ENCODE measurements at places on chromosomes 5 and 9.

DNA sequence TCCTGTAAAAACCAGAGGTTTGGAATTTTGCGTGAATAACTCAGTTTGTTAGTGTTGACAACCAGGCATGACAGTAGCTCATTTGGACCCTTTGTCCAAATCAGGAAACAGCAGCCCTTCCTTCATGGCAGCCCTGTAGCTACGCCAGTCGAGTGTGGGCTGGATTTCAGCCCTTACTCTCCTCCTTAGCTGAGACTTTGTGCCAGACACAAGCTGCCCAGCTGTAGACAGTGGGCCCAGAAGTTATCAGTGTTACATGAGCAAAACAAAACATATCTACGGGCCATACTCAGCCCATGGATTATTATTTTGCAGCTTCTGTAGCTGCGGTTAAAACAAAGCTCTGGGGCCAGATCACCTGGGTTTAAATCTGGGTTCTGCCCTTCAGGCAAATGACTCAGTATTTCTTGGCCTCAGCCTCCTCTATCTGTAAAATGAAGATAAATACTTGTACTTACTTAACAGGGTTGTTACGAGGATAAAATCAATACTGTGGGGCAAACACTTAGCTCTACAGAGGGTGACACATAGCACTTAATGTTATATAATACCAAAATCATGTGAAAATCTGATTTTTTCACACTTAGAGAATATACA is 76.9 kb downstream of the GHR start:
- DNase-seq = no peak

DNA sequence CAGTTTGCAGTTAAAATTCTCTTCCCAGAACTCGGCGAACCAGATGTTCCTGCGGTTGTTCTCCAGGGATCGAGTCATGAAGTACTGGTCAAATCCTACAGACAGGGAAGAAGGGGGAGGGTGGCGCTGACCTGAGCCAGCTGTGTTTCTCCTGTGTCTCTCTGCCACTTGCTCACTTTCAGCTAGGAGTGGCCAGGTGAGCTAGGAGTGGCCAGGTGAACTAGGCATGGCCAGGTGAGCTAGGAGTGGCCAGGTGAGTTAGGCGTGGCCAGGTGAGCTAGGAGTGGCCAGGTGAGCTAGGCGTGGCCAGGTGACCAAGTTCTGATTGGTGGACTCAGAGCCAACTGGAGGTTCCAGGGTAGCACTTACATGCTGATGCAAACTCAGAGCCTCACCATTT is 5.8 kb downstream of the GRM6 start:
- DNase-seq = no peak

GRCh38 chr5:143322176-143322575 is 81.3 kb downstream of the NR3C1 start:
- DNase-seq = no peak

GRCh38 chr5:22431840-22432239 is 421.3 kb downstream of the CDH12 start:
- DNase-seq = no peak

DNA sequence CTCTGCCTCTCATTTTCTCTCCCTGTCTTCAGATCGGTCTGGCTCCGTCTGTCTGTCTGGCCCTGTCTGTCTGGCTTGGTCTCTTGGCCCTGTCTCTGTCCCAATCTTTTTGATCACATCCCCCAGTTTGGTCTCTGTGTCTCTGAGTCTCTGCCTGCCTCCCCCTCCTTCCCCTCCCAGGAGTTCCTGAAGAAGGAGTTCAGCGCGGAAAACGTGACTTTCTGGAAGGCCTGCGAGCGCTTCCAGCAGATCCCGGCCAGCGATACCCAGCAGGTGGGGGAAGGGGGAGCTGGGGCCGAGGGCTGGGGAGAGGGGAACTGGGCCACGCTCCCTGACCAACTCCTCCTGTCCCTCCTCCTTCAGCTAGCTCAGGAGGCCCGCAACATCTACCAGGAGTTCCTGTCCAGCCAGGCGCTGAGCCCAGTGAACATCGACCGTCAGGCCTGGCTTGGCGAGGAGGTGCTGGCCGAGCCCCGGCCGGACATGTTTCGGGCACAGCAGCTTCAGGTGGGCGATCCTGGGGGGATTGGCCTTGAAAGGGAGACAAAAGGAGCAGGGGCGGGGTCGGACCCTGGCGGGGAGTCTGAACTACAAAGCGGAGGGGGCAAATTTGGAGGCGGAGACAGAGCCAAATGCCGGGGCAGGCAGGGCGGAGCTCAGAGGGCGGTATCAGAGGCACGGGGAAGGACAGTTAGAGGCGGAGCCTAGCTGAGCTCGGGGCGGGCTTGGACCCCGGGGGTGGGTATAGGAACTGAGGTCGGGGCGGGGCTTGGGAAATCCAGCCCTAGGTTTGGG is 9.0 kb downstream of the RGS14 start:
- no peak for DNase-seq

DNA sequence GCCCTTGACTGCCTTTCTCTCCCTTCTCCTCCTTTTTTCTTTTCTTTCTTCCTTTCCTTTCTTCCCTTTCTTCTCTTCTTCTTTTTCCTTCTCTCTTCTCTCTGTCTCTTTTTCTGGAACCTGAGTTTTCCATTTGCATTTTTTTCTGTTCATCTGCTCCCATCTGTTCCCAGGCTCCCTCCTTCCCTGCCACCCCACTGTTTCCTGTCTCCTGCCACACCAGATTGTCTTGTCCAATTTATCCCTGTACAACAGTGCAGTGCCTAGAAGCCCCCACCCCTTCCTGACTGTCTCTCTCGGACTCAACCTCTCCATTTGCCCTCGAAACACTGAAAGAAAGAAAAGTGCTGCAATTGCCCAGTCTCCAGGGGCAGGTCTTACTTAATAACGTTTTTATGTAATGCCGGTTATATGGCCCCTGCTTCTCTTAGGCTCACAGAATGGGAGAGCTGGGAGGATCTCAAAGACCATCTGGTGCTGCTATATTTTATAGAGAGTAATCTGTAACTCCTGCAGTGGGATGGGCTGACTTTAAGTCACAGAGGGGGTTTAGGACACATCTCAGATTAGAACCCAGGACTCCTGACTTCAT is 101.4 kb downstream of the RALGPS1 start:
- no peak for DNase-seq

DNA sequence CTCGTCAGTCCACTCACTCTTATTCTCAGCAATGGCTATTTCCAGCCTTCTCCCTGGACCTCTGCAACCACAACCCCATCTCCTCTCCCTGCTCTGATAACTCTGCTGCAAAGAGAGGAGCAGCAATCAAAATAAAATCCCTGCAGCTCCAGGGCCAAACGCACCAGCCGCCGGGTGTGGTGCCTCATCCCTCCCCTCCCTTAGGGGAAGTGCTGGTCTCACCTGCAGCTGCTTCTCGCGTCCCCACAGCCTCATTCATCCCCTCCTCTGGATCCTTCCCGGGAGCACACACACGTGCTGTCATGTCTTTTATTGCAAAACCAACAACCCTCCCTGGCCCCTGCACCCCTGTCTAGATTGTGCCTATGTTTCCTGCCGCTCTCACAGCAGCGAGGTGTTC is 77.8 kb downstream of the TENT4A start:
- DNase-seq = no peak

DNA sequence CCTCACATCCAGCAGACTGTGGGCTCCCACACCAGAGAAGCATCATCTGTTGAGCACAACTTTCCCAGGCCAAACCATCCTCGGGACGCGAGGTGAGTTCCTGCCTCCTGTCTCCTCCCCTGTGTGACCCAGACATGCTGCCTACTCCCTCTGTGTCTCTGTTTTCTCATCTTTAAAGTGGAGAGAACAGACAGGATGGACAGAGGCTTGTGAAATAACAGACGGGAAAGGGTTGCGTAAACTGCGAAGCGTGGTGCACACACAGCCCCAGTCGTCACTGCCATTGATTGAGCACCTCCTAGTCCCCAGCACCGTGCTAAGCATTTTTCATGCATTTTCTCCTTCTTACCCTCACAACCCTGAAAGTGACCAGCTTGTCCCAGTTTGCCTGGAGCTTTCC is 52.1 kb upstream of the LMX1B start:
- no peak for DNase-seq

DNA sequence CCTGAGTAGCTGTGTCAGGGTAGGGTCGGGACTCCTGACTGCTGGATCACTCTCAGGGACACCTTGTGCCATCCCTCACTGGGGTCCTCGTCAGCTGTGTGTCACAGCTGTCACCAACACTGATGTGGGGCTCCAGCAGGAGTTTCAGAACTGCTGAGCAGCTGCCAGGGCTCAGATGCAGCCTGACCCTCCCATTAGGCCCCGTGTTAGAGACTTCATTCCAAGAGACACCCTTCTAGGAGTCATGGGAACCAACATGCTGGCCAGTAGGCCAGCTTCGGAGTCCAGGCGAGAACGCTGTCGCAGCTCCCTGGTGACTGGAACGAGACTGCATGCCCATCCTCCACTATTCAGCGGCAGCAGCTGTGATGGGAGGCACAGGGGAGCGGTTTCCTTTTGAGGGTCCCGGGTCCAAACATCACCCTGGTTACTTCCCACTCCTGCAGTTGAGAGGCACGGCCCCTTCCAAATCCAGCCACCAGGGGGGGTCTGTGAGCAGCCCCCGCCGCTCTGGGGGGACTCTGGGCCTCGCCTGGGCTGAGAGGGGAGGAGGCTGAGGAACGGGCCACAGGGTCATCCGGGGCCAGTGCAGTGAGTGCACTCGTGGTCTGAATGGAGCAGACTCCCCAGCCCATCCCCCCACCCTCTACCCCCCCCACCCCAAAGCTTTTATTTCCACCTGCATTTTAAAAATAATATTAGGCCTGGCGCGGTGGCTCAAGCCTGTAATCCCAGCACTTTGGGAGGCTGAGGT is 12.6 kb upstream of the TCF7 start:
- peak; percentile 96 for DNase-seq
